ENCODE measurements at places on chromosomes 1 and 21. TPM values are rescaled to one million over a fixed set of nuclear protein-coding genes. Genes with fewer than 3 reads are reported as not detected.

OLFML3 gene
- total RNA-seq: 5.1 TPM

DNA sequence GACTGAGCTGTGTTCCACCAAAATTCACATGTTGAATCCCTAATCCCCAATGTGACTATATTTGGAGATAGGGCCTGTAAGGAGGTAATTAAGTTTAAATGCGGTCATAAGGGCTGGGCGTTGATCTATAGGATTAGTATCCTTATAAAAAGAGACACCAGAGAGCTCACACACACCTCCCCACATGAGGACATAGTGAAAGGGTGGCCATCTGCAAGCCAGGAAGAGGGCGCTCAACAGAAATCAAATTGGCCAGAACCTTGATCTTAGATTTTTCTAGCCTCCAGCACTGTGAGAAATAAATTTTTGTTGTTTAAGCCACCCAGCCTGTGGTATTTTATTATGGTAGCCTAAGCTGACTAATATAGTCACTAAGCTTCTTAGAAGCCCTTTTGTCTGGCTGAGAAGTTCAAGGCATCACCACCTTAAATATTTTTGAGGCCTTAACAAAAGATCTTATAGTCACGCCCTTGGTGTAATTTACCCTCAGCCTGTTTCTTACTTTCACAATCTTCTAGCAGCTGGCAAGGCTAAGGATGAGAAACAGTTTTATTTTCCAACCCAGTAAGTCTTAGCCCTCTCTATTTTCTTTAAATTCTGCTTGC lies 28.8 kb downstream of the GORAB start:
- no peak for DNase-seq

DNA sequence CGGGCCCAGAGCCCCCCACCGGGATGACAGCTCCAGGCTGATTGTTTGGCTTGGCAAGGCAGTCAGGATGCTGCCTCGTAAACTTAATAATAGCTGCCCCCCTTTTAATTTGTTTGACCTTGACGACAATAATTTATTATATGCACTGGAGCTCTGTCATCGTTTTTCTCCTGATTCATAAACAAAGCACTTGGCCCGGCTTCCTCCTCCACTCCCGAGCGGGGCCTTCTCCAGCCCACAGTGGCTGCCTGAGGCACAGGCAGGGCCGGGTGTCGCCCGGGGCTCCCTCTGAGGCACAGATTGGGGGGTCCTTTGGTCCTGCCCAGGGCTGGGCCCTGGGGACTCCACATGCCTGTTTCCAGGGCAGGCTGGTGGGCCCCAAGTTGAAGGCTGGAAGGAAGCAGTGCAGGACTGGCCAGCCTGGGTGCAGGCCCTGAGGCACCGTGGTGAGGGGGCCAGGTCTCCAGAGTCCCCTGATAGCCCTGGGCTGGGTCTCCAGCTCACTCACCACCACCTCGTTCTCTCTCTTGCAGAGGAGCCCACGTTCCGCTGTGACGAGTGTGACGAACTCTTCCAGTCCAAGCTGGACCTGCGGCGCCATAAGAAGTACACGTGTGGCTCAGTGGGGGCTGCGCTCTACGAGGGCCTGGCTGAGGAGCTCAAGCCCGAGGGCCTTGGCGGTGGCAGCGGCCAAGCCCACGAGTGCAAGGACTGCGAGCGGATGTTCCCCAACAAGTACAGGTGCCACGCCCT lies 52.0 kb upstream of the ARHGEF16 start:
- DNase-seq: no peak

DNA sequence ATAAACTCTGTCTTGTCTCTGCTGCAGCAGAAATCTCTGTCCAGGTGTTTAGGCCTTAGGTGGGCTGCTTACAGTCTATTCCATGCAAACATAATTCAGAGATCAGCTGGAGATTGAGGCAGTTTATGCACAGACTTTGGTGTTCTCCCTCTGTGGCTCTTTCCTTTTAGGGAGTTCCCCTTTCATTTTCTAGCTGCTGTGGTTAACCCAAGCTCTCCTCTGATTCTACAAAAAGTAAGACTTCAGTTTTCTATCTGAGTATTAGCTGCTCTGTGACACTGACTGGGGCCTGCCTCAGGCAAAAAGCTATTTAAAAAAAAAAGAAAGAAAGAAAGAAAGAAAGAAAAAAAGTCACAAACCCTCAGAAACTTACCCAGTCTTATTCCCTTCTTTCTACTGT lies 211.1 kb downstream of the CAMTA1 start:
- DNase-seq: no peak

CELA3A gene
- not detected for total RNA-seq

- no peak for DNase-seq
Measured at GRCh38 chr1:1777950-1778662, at the start of gene NADK. Gene NADK (minus strand): TSS chr1:1778470. CDS start chr1:1765406, 13,064 bp downstream.

SLC5A3 gene
- total RNA-seq: 13.9 TPM

MGST3 gene
- total RNA-seq: 173 TPM

- DNase-seq: no peak
Measured at GRCh38 chr1:56188855-56189254, 390.5 kb downstream of the PLPP3 start.

GRCh38 chr1:51551081-51551480 lies 32.0 kb upstream of the EPS15 start:
- no peak for DNase-seq

GRCh38 chr1:30089024-30089430 lies 634.4 kb downstream of the MATN1 start:
- DNase-seq: peak; percentile 82

- DNase-seq: no peak
Measured at GRCh38 chr1:2504225-2504948, 22.0 kb downstream of the PANK4 start.

GRCh38 chr1:109785446-109786111 lies 21.9 kb upstream of the EPS8L3 start:
- DNase-seq: no peak

C1orf185 gene
- total RNA-seq: not detected

GBP6 gene
- 4.7 TPM for total RNA-seq

UTS2 gene
- total RNA-seq: not detected
